Mesangial cell (primary cell): ENCODE measurements at places on chromosomes 1 and 21. TPM values are rescaled to one million over a fixed set of nuclear protein-coding genes. Genes with fewer than 3 reads are reported as not detected.

Gene ARHGAP30
- total RNA-seq, result not detected in 2 replicates

Gene FLG2
- not detected in 2 replicates for total RNA-seq

Gene TDRD5
- not detected in 2 replicates for total RNA-seq

Gene PLEKHO1
- total RNA-seq, result 73.7 and 75.3 TPM in 2 replicates

Gene AIDA
- total RNA-seq, result 33.7 and 53.4 TPM in 2 replicates

Gene ERVH48-1
- total RNA-seq, result not detected in 2 replicates

Gene OLFML2B
- 12.9 and 41.5 TPM in 2 replicates for total RNA-seq

Gene NBPF10
- total RNA-seq, result 0.65 and 1.8 TPM in 2 replicates

Gene FAM163A
- not detected in 2 replicates for total RNA-seq

Gene EIF3I
- 242 and 347 TPM in 2 replicates for total RNA-seq

Gene VCAM1
- total RNA-seq, result 53.9 and 128 TPM in 2 replicates

Gene S100A8
- total RNA-seq, result not detected in 2 replicates

Gene ELAVL4
- not detected in 2 replicates for total RNA-seq

Gene BRDT
- total RNA-seq, result not detected in 2 replicates

Gene PRAMEF12
- not detected in 2 replicates for total RNA-seq

Gene PALMD
- total RNA-seq, result 0.13 and 0.33 TPM in 2 replicates

Gene MYCL
- total RNA-seq, result 0.63 and 2.1 TPM in 2 replicates

Gene SLC44A3
- 2.6 and 13.1 TPM in 2 replicates for total RNA-seq

Gene RGS5
- total RNA-seq, result 1.3 and 2.1 TPM in 2 replicates

Gene CR1
- total RNA-seq, result not detected in 2 replicates

Gene SYTL1
- total RNA-seq, result 20.2 and 55.0 TPM in 2 replicates

Gene NMNAT2
- under 0.01 and 0.13 TPM in 2 replicates for total RNA-seq

Gene LINGO4
- not detected in 2 replicates for total RNA-seq

Gene HTR6
- total RNA-seq, result not detected in 2 replicates

Gene NEXN
- total RNA-seq, result 1.3 and 3.1 TPM in 2 replicates

Gene SPRR2B
- not detected in 2 replicates for total RNA-seq

Gene PROK1
- not detected in 2 replicates for total RNA-seq

Gene NUP210L
- not detected in 2 replicates for total RNA-seq

Gene DISP1
- 4.1 and 8.0 TPM in 2 replicates for total RNA-seq

Gene FCGR1A
- not detected in 2 replicates for total RNA-seq

Gene DMRTA2
- not detected in 2 replicates for total RNA-seq

Gene A3GALT2
- not detected in 2 replicates for total RNA-seq

Gene MTARC1
- 4.2 and 5.2 TPM in 2 replicates for total RNA-seq

Gene LENEP
- 0.89 TPM in 1 of 2 replicates, not detected in the other for total RNA-seq

Gene ADCY10
- under 0.01 TPM in 1 of 2 replicates, not detected in the other for total RNA-seq

Gene CLCA2
- total RNA-seq, result not detected in 2 replicates

Gene FMO5
- total RNA-seq, result 0.16 and 2.2 TPM in 2 replicates

Gene KIF14
- total RNA-seq, result 0.63 and 13.9 TPM in 2 replicates

Gene FGR
- total RNA-seq, result under 0.01 TPM in 1 of 2 replicates, not detected in the other

Gene MTOR
- total RNA-seq, result 34.5 and 39.9 TPM in 2 replicates

Gene LRRC38
- total RNA-seq, result 0.33 TPM in 1 of 2 replicates, not detected in the other

Gene KRTAP10-10
- total RNA-seq, result not detected in 2 replicates

Gene TRAF3IP3
- total RNA-seq, result not detected in 2 replicates

Gene GLIS1
- 6.7 and 12.5 TPM in 2 replicates for total RNA-seq

Gene ANGEL2
- total RNA-seq, result 17.3 and 27.8 TPM in 2 replicates

Gene LCE3E
- not detected in 2 replicates for total RNA-seq

Gene MRPS15
- total RNA-seq, result 95.6 and 145 TPM in 2 replicates

Gene SPRR4
- total RNA-seq, result not detected in 2 replicates

Gene GBP4
- 0.13 TPM in 1 of 2 replicates, not detected in the other for total RNA-seq

Gene RNF19B
- total RNA-seq, result 18.4 and 25.5 TPM in 2 replicates

Gene SGIP1
- total RNA-seq, result 4.3 and 4.6 TPM in 2 replicates

Gene CD1D
- 0.49 and 1.3 TPM in 2 replicates for total RNA-seq

Gene ARHGEF10L
- total RNA-seq, result 13.0 and 29.3 TPM in 2 replicates

Gene PEX10
- total RNA-seq, result 45.3 and 46.5 TPM in 2 replicates

Gene OR2T11
- not detected in 2 replicates for total RNA-seq

Gene LRP8
- total RNA-seq, result 11.2 and 27.2 TPM in 2 replicates

Gene DCAF6
- 25.3 and 34.2 TPM in 2 replicates for total RNA-seq
